Kidney (tissue), 22 donors: ENCODE measurements at places on chromosomes 7 and 10. TPM values are rescaled to one million over a fixed set of nuclear protein-coding genes. Genes with fewer than 3 reads are reported as not detected.

CYP3A4 gene
- total RNA-seq, result not detected

GRCh38 chr10:30481603-30482002 is 47.6 kb downstream of the MAP3K8 start:
- no peak for DNase-seq

DNA sequence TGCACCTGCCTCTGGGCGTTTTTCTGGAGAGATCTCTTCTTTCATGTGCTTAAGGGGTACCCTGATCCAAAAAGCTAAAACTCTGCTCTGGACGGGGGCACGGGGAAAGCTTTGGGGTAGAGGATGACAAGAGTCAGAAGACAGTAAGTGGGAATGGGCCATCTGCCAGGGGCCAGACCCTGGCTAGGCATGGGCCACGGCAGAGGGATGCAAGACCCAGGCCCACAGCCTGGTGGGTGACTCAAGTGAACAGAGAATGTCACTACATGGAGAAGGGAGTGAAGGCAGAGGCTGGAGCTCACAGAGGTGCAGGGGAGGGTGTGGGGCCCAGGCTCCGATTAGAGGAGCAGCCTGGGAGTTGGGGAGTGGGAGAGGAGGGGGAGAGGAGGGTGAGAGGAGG is 15.3 kb downstream of the FLNC start:
- no peak for DNase-seq

DNA sequence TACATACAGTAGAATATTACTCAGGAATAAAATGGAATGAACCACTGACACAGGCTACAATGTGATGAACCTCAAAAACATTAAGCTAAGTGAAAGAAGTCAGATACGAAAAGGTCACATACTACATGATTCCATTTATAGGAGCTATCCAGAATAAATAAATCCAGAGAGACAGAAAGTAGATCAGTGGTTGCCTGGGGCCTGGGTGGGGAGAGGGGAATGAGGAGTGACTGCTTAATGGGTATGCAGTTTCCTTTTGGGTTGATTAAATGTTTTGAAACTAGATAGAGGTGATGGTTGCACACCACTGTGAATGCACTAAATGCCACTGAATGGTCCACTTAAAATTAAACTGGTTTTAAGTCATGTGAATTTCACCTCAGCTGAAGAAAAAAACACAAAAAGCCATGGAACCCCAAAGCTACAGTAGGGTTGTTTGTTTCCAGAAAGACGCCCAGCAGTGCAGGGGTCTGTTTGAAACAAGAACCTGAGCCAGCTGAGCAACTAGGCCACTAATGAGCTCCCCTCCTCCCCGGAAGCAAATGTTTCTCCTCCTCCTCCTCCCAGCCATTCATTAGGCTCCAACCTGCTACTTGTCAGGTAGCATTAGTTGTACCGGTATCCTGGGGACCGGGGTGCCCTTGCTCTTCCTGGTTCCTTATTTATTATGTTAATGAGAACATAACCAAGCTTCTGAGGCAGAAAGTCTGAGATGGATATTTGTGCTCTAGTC is 168.4 kb downstream of the EVX1 start:
- no peak for DNase-seq

- no peak for DNase-seq
Observed at GRCh38 chr7:98848918-98849317, 20.9 kb downstream of the TMEM130 start.

- DNase-seq, result peak; percentile 37
Observed at GRCh38 chr7:43639858-43640491, 57.1 kb downstream of the STK17A start.

- no peak for DNase-seq
Observed at GRCh38 chr10:77873536-77874380, 52.8 kb downstream of the DLG5 start.

GRCh38 chr10:112379635-112380296 is 5.8 kb downstream of the ACSL5 start:
- no peak for DNase-seq
